ENCODE measurements at places on chromosomes 4 and X.

DNA sequence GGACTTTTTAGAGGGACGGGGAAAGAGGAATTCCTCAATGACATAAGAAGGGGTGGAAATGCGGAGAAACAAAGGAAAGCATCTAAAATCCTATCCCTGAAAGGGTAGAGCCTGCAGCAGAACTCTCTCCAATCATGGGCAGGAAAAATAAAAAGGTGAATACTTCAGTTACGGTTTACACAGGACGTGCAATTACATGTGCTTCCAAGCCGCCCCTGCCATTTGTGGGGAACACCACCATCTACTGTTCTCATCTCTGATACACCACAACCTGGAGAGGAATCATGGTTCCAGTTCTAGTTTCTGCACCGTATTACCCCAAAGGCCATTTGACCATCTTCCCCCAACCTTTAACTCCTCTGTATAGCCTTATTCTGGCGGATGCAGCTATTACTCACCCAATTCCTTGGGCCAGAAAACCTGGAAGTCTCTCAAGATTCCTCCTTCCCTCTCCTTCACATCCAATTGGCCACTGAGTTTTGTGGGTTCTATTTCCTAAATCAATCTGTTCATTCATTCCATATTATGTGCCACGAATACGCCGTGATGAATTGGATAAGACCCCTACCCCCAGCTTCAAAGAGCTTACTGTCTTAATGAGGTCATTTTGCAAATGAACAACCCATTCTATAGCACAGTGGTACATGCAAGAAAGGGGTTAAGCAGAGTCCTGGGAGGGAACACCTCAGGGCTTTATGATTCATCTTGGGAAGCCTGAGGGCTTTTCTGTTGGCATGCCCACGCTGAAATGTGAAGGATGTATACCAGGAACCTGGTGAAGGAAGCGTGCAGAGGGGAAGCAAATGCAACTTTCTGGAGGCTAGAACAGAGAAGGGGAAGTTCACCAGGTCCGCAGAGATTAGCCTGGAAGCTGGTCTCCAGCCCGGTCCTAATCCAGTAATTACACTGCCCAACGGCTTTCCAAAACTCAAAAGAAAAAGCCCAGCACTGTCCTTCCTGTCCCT, 1.4 kb upstream of the MSL3 start:
- DNase-seq, result no peak

- no peak for DNase-seq
Observed at GRCh38 chr4:52371841-52372240, 287.3 kb downstream of the USP46 start.

GRCh38 chrX:13994536-13995080, 35.1 kb downstream of the GEMIN8 start:
- DNase-seq, result no peak

GRCh38 chr4:184968366-184968765, 49.9 kb upstream of the HELT start:
- no peak for DNase-seq

- DNase-seq, result no peak
Observed at GRCh38 chr4:667545-667925, 6.5 kb downstream of the ATP5ME start.

GRCh38 chr4:2799971-2800690, 7.2 kb downstream of the SH3BP2 start:
- DNase-seq, result no peak

GRCh38 chr4:2537011-2537830, 774 bp downstream of the FAM193A start:
- DNase-seq, result peak; percentile 49

DNA sequence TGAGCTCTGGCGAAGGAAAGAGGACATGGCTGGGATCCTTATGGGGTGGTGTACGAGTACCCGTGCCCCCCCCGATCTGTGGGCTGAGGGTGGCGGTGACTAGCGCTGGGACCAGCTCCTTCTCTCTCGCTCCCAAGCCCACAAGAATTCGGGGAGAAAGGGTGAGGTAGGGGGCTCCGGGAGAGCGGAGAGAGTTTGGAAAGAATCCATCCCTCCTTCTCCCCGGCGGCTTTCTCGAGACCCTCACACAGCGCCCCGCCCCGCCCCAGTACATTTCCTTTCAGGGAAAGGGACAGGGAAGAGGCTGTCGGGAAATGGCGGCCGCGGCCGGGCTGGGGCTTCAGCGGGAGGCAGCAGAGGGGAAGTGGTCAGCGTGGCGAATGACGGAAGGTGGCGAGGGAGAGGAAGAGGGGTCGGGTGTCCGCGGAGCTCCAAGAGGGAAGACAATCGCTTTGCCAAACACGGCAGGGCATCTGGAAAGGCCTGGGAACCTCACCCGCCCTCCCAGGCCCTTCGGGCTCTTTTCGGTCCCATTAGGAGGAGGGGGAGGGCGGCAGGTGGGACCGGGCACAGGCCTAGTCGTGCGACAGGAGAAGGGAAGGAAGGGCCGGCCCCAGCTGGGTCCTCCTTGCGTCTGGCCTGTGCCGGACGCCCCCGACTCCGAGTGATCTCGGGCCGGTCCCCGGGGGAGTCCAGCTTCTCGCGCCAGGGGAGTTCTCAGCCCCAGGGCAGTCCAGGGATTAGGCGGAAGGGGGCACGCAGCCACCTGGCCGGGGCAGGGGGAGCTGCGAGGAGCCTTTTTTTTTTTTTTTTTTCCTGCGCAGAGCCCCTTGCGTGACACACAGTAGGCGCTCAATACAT, 10.2 kb downstream of the HNRNPH2 start:
- DNase-seq, result no peak

DNA sequence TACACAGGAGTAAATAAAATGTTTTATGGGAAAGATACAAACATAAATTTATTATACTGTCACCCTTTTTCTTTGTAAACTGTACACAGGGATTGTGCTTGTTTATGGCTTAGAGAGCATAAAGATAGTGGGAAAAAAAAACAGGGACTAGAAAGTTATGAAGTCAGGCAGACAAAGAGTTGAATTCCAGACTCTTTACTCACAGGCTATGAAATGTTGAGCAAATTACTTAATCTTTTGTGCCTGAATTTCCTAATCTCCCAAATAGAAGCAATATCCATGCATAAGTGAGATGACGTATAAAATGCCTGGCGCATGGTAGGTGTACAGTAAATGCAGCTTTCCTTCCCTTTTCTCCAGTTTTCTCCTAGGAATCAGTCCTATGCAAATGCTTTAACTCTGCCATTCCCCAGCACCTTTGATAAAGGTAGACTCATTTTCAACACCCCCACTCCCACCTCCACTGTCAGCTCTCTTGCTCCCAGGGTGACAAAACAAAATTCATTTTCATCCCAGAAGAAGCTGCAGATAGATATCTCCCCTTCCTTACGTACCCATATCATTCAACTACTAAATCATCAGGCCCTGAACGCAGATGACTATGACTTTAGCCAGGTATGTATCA, 44.5 kb upstream of the BTC start:
- DNase-seq, result no peak

GRCh38 chr4:31557437-31557836, 837.3 kb downstream of the PCDH7 start:
- DNase-seq, result no peak

DNA sequence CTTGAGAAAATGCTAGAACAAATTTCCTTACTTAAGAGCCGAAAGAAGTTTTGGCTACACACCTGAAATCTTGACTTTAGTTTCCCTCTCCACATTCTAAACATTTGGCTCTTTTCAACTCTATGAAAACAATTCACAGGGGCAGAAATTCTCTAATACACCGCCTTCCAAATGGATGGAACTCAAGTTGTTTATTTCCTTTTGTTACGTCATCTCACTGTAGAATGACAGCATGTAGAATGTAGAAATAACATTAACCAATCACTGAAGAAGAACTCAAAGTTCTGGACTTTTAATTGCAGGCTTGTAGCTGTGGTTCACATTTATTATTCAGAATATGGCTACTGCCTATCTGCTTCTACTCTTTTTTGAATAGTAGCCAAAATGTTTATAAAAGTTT, 1.9 kb downstream of the DMP1 start:
- DNase-seq, result no peak

GRCh38 chrX:19448077-19448476, 67.2 kb downstream of the MAP3K15 start:
- DNase-seq, result no peak

- no peak for DNase-seq
Observed at GRCh38 chr4:36242629-36243354, 1.5 kb downstream of the ARAP2 start.

DNA sequence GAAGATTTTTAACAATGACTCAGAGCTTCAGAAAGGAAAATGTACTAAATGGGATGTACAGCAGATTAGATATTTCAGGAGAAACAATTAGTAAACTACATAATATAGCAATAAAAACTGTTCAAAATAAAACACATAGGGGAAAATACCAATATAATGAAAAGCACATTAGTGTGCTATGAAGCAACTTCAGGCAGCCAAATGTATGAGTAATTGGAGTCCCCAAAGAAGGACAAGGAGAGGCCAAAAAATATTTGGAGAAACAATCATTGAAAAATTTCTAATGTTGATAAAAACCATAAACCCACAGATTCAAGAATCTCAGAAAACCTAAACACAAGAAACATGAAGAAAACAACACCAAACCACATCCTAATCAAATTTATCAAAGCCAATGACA, 129.3 kb upstream of the CHRDL1 start:
- DNase-seq, result no peak

- no peak for DNase-seq
Observed at GRCh38 chr4:82811838-82812341, 13.3 kb upstream of the SCD5 start.

GRCh38 chr4:25012655-25013054, 18.1 kb downstream of the LGI2 start:
- DNase-seq, result no peak

- DNase-seq, result no peak
Observed at GRCh38 chr4:10364194-10364593, 93.0 kb downstream of the ZNF518B start.

GRCh38 chrX:139889760-139890159, 43.1 kb downstream of the ATP11C start:
- DNase-seq, result no peak

- no peak for DNase-seq
Observed at GRCh38 chr4:14165222-14165920, 537.8 kb upstream of the BOD1L1 start.

- DNase-seq, result no peak
Observed at GRCh38 chr4:73193155-73193554, 65.4 kb downstream of the ANKRD17 start.

DNA sequence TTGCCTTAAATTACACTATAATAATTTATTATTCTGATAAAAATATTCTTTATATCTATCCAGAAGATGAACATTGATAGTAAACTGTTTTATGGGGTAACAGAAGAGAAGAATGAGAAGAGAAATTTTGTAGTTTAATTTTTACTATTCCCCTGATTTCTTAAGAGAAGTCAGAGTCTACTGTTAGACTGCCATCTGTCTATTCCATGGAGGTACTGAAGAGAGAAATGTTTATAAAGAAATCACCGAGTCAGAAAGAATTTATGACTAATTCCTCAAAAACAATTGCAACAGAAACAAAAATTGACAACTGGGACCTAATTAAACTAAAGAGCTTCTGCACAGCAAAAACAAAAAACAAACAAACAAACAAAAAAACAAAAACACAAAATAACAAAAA, 149.9 kb downstream of the FGF16 start:
- no peak for DNase-seq

GRCh38 chr4:93654211-93654610, 174.3 kb upstream of the ATOH1 start:
- DNase-seq, result no peak

DNA sequence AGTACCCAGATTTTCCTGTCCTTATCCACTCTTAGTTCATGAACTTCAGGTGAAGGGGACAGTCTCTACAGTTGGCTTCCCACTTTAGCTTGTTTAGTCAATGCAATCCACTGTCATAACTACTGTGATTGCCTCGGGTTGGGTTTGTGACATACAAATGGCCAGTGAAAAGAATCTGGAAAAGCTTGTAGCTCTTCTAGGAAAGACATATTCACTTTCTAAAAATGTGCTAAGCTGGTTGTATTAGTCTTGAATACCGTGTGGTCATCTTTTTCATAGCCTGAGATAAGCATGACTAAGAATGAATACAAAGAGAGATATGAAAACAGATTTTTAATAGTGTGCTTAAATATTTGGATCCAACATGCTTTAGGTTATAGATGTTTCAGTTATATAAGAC, 1443.5 kb upstream of the IGFBP7 start:
- DNase-seq, result no peak

DNA sequence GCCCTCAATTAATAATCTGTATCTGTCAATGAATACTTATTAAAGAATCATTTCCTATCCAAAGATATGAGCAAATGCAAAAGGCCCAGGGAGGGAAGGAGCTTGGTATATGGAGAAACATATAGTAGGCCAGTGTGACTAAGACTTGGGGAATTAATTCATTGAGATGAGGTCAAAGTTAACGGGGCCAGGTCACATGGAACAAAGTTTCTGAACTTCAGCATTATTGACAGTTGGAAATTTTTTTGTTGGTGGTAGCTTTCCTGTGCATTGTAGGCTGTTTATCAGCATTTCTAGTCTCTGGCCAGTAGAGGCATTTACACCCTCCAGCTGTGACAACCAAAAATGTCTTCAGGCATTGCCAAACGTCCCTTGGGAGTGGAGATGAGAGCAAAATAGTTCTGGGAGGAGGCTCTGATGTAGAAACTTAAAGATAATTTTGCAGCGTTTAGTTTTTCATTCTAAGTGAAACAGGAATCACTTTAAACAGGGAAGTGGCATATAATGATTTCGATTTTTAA, 202.0 kb downstream of the SLC4A4 start:
- no peak for DNase-seq

GRCh38 chrX:14673764-14674163, 144.4 kb downstream of the GLRA2 start:
- no peak for DNase-seq

DNA sequence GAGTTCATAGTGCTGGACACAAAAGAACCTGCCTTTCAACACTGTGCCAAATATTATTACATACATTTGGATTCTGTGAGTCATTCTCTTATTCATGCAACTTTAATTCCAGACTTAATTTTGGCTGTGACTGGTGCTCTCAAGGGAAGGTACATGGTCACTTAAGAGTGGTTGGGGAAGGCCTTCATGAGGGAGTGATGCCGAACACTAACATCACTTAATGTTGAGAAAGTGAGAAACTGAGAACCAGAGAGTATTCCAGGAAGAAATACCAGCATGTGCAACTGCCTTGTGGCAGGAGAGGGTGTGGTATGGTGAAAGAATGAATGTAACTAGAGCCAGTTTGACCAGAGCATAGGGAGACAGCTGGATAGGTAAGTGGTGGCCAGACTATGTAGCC, 41.5 kb upstream of the FHDC1 start:
- no peak for DNase-seq

- no peak for DNase-seq
Observed at GRCh38 chr4:13670456-13671160, 43.1 kb upstream of the BOD1L1 start.

DNA sequence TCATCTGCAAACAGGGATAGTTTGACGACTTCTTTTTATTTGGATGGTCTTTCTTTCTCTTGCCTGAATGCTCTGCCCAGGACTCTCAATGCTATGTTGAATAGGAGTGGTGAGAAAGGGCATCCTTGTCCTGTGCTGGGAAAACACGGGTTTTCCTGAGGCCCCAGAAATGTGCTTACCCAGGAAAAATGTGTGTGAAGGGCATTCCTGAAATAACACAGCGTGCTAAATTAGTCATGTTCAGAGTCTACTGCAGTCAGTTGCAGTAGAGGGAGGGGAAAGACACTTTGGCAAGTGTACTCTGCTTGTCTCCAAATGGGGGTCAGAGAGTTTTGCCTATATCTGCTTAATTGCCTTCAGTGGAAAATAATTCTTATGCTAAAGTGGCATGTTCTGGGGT, 153.9 kb downstream of the CCNG2 start:
- no peak for DNase-seq

GRCh38 chr4:137310593-137311490, 221.5 kb downstream of the PCDH18 start:
- DNase-seq, result no peak

GRCh38 chr4:86967073-86967472, 32.3 kb downstream of the AFF1 start:
- DNase-seq, result no peak

Data from stimulated activated CD4-positive, alpha-beta T cell treated with anti-CD3 and anti-CD28 coated beads, Interleukin-1b, Interleukin-23, amount 100 ng/mL, for 4 hours (primary cell).